ENCODE measurements at places on chromosomes 5 and 9.

- DNase-seq, result no peak
Observed at GRCh38 chr5:34832568-34832967, 6.4 kb upstream of the TTC23L start.

- no peak for DNase-seq
Observed at GRCh38 chr9:100440071-100440470, 13.1 kb downstream of the MSANTD3 start.

DNA sequence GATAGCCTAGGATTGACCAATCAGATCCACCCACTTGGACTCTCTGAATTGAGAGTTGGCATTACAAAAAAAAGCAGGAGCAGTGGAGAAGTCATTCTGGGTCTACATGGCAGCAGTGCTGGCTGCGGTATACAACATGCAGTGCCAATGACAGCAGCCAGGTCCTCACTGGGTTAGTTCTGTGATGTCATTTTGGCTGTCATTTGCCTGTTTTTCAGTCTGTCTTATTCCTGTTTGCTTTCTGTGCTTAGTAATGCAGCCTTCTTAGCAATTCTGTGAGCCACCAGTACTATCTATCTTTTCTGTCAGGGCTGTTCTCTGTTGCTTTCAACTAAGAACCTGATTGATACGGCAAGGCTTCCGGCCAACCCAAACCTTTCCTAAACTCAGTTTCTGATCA is 471.8 kb downstream of the BNC2 start:
- DNase-seq, result no peak

DNA sequence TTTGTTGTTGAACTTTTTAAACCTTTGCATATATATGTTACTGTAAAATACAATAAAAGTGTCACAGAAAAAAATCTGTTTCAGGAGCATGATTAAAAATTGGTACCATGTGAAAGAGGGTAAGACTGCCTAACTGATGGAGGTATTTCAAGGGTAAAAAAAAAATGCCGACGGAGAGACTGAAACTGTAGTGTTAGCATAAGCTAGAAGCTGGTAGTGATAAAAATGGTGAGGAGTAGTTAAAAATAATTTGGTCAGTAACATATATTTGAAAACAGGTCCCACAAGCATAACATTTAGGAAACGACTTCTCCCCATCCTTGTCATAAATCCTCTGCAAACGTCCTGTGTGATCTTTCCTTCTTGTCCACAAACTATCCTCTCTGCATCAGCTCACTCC is 64.7 kb downstream of the MEF2C start:
- no peak for DNase-seq

GRCh38 chr9:28542928-28543327 is 969.6 kb upstream of the C9orf72 start:
- no peak for DNase-seq

- no peak for DNase-seq
Observed at GRCh38 chr9:77848897-77849296, 182.7 kb downstream of the GNAQ start.

DNA sequence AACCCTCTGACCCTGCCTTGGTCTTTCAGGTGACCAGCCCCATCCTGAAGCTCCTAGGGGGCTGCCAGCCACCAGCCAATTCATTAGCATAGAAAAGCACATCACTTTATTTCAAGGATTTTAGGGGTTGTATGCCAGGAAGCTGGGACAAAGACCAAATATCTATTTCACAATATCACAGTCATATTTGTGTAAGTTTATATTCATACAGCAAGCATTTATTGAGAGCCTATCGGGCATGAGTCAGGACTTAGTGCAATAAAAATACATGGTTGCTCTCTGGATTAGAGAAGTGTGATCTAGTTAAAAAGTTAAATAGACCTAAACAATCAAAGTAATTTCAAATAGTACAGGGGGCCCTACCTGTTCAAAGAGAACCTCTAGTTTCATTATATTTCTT is 113.8 kb downstream of the ERCC6L2 start:
- no peak for DNase-seq

GRCh38 chr9:111035543-111036428 is 2.5 kb downstream of the LPAR1 start:
- DNase-seq, result no peak

DNA sequence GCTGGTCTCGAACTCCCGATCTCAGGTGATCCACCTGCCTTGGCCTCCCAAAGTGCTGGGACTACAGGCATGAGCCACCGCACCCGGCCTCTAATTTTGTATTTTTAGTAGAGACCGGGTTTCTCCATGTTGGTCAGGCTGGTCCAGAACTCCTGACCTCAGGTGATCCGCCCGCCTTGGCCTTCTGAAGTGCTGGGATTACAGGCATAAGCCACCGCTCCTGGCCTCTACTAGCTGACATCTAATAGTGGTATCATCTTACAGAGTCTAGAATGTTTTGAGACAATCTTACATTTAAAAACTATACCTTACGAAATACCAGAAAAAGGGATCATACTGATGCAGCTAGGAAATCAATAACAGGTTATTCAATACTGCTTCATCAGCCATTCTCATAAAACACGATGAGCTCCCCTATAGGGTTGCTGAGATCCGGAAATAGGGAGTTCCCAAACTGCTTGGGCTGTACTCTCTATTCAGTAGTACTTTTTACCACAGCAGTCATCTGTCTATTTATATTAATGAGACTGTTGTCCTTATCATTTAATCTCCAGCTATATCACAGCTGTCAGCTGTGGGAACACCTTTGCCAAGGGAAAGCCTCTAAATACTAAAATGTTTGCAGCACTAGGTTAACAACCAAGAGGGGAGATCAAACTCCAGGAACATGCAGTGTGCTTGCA is 8.1 kb upstream of the UBE2D2 start:
- no peak for DNase-seq

DNA sequence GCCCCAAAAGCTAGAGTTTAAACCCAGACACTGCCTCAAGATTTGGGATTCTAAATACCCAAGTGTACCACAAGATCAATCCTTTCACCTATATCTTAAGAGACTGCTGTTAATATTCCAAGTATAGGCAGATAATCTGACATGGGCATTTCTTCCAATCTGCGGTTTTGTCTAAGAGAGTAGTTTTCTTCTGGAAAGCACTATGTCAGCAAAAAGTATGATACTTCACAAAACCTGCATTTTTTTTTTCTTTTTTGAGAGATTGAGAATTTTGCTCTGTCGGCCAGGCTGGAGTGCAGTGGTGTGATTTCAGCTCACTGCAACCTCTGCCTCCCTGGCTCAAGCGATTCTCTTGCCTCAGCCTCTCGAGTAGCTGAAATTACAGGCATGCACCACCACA is 190.7 kb upstream of the TYRP1 start:
- DNase-seq, result no peak

GRCh38 chr5:157222506-157223230 is 42.0 kb downstream of the ITK start:
- peak; percentile 88 for DNase-seq

DNA sequence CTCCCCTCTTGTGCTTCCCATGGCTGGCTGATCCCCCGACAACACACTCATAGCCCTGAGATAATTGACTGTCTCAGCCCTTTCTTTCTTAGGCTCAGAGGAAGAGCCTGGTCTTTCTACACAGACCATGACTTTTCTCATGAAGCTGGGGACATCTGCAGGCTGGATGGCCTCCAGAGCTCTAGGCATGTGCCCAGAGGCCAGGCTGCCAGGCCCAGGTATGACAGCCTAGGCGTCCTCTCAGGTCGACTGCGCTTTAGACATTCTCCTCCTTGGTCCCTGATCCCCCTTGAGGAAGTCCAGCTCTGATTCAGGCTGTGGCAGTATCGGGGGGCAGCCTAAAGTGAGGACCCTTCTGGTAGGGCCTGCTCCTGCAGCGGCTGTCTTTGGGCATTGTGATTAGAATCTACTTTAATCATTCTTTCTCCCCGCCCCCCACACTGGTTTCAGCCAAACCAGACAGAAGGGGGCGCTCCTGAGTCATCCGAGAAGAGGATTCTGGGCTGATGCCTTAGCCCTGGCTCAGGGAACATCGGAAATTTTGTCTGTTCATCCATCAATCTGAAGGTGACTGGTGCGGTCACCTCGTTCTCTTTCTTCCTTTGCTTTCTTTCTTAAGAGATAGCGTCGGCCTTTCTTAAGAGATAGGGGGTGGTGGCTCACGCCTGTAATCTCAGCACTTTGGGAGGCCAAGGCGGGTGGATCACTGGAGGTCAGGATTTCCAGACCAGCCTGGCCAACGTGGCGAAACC is 66.5 kb upstream of the HSPA9 start:
- peak; percentile 70 for DNase-seq

DNA sequence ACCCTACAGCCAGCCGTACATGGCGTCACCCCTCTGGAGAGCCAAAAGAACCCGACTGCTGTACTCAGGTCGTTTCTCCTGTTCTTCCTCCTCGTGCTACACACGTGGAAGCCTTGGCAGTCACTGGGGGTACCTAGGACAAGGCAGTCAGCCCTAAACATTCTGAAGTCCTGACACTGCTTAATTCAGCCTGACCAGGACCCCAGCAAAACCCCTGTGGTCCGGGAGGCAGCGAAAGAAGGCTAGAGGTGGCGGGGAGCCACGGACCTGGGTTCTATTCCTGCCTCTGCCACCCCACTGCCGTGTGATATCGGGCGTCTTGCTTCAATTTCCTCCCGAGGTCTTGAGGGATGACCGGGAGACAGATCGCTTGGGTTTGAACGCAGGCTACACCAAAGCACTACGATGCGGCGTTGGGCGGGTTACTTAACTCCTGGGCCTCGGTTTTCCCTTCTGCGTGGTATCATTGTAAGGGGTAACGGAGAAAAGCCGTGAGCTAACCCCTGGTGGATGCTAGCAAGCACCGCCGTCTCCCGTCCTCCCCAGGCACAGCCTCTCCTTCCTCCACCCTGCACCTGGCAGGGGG is 429 bp upstream of the ARL10 start:
- no peak for DNase-seq

- no peak for DNase-seq
Observed at GRCh38 chr9:9920425-9921060, 692.3 kb downstream of the PTPRD start.

DNA sequence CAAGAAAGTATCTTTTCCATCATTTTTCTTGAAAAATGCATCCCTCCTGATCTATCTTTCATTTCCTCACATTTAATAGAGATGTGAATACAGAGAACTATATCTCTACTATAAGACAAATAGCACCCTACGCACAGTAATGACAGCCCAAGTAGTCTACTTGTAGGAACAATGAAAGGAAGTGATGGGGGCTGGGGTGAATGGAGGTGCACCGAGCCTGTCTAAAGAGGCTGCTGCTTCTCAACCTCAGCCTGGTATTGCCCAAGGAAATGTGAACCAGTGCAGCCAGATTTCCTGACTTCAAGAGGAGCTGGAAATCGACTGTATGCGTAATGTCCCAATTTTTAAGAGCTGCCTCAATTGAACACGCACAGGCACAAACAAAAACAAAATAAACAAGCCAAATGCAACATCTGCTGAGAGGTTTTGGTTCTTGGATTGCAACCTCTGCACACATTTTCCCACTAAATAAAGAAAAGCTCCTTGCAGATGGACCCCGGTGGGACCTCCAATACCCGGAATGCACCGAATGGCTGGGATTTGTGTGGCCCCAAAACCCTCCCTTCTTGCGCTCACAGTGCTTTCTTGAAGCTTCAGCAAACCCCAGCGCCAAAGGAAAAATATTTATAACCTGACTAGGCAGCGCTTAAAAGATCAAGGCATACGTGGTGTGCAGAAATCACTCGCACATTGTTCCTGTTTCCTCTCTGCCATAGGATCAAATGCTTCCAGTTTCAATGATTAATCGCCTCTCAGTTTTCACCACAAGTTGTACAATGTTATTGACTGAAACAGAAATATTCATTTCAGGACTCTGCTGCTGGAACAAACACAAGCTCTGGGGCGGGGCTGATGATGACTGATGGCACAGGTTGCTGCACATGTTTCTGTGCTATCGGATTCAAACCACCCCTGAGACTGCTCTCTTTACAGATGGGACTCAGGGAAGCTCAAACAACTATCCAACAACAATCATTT is 68.3 kb downstream of the KCNIP1 start:
- no peak for DNase-seq

DNA sequence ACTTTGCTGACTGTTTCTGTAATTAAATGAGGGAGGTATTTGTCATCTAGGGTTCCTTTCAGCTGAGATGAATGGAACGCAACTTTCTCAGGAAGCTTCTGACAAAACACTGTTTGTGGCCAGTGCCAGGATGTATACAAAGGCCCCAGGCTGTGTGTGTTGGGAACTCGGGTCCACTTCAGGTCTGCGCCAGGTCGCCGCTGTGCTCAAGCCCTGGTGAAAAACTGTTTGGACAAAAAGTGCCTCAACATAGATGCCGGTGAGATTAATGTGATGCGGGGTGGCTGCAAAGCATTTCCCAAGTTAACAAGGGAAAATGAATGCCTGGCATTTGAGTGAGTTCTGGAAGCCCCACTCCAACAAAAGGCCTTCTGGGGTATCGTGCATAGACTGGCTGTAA is 156.4 kb downstream of the GABBR2 start:
- no peak for DNase-seq

DNA sequence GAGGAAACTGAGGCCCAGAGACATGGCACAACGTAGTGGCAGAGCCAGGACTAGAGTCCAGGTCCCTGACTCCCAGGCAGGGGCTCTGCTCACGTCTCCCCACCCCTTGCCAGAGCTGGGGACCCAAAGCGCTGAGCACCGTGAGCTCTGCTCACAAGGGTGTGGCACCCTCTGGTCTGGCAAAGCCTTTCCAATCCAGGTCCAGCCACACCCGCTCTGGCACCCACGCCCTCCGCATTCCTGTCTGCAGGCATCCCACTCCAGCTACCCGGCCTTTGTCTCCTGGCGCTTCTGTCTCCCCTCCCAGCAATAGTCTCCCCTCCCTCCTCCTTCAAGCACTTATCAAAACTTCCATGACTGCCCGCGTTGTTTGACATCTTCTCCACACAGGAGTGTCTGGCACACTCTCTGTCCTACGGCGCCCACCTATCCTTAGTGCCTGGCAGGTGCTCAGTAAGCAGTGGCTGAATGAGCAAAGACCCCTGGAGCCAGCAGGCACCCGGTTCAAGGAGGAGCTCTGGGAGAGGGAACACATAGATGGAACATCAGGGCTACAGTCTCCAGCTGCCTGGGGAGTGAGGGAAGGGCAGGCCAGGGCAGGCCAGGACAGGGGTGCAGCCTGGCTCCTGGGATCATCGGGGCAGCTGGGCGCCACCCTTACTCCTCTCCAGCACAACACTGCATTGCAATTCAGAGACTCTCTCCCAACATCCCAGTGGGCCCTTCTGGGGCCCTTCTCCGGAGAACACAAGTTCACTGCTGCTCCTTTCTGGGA is 12.0 kb downstream of the HIGD2A start:
- DNase-seq, result no peak

DNA sequence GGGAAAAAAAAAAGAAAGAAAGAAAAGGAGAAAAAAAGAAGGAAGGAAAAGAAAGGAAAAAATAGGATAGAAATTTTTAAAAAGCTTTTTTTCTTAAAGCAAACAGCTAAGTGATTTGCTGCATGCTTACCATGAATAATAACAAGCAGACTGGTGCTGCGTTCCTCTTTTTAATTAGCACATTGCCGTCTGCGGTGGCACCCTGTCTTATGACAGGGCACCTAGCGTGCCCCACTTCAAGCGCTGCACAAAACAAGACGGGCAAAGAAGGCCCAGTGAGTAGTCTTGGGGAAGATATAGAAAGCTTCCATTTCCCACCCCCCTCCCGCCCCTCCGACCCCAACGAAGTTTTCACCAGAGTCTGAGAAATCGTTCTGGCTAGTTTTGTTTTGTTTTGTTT is 513.9 kb downstream of the ZNF608 start:
- no peak for DNase-seq

- no peak for DNase-seq
Observed at GRCh38 chr9:90100014-90100413, 495.2 kb downstream of the GADD45G start.

- peak; percentile 10 for DNase-seq
Observed at GRCh38 chr9:91071184-91071990, 269.8 kb downstream of the SYK start.

GRCh38 chr9:36517131-36517530 is 55.6 kb upstream of the MELK start:
- DNase-seq, result no peak

GRCh38 chr9:84823421-84824271 is 154.1 kb downstream of the NTRK2 start:
- DNase-seq, result no peak

Data from CD4-positive, alpha-beta T cell treated with Interferon alpha-2 for 1 hour (primary cell).